DMS79 treated with DMSO at 0.1 percent for 48 hours (cell line): ENCODE measurements at places on chromosomes 5 and 9.

DNA sequence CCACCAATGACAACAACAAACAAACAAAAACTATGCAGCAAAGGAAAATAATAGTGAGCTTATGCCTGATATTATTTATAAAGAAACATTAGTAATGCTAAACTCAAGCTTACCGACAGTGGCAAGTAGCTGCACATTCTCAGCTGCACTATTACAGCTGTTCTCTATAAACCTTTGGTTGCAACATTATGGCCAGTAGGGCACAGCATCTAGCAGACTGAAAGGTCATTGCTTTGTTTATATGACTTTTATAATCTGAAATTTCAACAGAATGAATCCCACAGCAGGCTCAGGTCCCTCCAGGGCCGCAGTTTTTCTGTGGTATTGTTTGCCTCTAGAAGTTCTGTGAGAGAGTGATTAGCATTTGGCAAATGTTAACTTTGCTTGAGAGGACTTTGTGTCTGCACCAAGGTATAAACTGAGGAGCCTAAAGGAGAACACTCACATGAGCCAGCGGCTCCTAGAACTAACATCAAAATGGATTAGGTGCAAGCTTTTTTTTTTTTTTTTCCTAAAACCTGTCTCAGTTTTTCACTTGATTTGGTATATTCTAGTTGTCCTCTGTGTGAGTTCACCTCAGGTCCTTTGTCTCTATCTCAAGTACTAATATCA, 58.3 kb downstream of the IZUMO3 start:
- no peak for DNase-seq

DNA sequence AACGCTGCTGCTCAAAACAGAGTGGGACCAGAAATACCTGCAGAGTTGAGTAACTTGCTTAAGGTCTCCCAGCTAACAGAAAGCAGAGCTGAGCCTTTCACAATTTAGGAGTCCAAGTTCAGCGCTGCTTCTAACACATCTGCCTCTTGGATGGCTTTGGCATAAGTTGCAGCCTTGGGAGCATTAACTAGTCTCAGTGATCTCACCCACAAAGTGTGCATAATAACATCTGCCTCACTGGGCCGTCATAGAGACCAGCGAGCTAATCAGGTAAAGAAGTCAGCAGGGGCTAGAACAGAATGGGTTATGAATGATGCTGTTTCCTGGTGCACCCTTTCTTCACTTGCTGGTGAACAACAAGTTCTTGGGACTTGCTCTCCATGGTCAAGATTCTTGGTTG, 36.5 kb downstream of the WWC1 start:
- no peak for DNase-seq

DNA sequence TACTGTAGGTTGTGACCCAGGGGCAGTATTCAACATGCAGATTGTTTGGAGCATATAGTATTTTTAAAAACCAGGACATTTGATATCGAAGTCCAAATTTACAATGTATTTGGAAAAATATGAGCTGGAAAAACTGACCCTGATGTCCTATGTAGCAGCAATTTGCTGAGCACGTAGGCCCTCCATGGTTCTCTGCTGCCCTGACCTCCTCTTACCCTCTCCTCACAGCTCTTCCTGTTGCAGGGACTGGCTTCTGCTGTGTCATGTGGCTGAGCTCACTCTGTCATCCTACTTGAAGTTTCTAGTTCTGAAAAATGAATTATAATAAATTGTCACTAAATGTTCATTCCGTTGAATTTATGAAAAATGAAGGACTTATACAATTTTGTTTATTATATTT, 4.1 kb upstream of the ASPN start:
- DNase-seq: no peak

DNA sequence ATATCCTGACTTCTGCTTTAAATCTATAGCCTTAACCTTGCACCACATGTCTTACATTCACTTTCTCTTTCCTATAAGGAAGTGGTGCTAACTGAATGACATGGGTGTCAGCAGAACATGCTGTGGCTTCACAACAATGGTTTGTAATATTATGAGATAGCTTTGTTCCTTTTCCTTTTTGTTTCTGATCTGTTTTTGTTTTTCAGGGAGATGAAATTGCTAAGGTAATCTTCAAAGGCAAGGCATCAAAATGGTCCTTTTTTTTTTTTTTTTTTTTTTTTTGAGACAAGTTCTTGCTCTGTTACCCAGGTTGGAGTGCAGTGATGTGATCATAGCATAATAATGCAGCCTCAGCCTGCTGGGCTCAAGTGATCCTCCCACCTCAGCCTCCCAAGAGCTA, 53.6 kb upstream of the RANBP6 start:
- no peak for DNase-seq

DNA sequence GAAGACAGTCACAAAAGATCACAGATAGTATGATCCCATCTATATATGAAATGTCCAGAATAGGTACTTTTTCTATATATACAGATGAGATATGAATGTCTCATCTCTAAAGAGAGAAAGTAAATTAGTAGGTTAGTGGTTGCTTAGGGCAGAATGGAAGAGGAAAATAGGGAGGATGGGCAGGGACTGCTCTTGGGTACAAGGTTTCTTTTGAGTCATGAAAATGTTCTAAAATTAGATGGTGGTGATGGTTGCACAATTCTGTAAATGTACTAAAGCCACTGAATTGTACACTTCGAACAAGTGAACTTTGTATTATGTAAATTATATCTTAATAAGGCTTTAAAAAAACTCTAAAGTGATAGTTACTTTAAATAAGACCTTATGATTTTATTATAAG, 59.6 kb upstream of the GRAMD2B start:
- DNase-seq: no peak

GRCh38 chr5:106127985-106128384, 1542.8 kb downstream of the EFNA5 start:
- DNase-seq: no peak

GRCh38 chr9:116230051-116230632, 76.6 kb downstream of the PAPPA start:
- DNase-seq: no peak

DNA sequence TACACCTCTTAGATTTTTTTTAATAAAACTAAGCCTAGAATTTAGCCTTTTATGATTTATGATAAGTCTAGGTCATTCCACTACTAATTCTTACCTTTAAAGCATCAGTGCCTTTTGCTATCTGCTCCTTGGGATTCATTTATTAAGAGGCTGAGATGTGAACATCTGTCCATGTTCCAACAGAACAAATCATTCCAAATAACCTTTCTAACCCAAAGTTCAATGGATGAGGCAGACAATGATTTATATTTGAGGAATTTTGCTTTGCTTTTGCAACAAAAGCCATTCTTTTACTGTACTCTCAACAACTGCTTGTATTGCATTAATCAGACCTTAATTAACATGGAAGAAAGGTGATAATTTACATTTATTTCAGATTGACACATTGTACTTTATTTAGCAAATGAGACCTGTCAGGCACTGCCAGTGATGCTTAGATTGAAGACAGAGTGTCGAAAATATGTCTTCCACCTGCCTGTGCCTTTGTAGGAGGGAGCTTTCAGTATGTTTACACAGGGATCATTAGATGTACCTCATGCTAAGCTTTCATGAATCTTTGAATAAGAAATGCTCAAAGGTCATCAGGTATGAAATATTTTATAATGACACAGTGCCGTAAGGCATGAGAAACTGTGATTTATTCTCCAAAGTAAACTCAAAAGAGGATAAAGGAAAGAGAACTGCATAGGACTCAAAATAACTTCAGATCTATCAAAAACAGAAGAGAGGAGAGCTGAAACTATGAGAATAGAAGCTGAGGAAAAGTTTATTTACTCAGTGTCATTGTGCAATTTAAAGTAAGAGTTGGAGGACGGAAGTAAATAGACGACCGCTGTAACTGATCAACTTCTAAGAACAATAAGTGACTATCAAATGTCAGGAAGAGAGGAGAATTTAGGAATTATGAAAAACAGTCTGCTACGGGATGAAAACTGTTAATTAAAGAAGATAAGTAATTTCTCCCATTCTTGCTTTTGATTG, 36.7 kb upstream of the IZUMO3 start:
- no peak for DNase-seq

- DNase-seq: no peak
These were observed 1196.6 kb upstream of the CDH18 start for GRCh38 chr5:21184581-21184980.

DNA sequence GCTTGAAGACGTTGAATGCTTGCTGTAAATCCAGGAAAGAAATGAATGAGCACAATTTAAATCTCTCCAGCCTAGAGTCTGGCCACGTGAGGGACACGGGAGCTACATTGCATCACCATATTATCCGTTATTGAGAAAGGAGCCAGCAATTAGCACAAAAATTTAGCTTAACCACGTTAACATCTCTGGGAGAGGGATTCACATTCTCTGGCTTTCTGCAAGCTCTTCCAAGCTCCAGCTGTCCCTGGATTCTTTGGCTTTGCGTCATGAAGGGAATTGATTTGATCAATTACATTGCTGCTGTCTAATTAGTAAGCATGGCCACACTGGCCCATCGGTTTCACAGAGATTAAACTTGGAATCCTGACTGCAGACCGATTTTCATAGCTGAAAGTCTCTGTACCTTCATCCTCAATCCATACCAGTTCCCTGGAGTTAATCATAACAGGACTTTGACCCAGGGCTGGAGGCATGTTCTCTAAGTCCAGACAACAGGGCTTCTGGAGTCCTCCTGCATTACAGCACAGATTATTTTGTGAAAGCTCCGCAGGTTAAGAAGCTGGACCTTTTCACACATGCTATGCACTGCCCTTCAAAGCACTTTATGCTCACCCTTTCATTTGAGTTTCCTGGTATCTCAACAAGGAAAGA, 31.6 kb downstream of the ADRA1B start:
- no peak for DNase-seq
